ENCODE measurements at places on chromosomes 1 and 21.

GRCh38 chr1:235027076-235027861, 101.4 kb downstream of the TOMM20 start:
- no peak for DNase-seq

DNA sequence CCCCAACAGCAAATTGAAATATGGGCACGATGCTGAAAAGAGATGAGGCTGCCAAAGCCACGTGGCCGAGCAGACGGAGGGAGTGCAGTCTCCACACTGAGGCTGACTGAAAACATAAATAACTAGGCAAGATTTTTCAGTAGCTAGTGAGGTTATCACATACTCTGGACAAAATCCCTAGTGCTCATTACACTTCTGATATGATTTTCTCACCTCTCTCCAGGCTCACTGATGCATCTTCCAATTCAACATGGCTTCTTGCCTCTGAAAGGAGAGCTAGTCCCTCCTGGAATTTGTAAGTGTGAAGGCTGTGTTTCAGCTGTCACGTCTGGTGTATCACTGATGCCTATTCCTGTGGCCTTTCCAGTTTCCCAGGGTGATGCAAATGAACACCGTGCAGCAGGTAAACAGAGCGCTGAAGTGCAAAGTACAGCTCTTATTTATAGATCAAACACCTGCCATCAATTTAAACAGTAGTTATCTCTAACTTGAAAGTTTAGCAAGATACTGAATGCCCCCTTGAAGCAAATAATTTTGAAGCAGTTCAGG, 656.1 kb downstream of the KIF26B start:
- no peak for DNase-seq

GRCh38 chr1:66300972-66301451, 232.9 kb upstream of the SGIP1 start:
- DNase-seq = no peak

- no peak for DNase-seq
Measured at GRCh38 chr1:25620701-25621350, 4.2 kb downstream of the MAN1C1 start.

DNA sequence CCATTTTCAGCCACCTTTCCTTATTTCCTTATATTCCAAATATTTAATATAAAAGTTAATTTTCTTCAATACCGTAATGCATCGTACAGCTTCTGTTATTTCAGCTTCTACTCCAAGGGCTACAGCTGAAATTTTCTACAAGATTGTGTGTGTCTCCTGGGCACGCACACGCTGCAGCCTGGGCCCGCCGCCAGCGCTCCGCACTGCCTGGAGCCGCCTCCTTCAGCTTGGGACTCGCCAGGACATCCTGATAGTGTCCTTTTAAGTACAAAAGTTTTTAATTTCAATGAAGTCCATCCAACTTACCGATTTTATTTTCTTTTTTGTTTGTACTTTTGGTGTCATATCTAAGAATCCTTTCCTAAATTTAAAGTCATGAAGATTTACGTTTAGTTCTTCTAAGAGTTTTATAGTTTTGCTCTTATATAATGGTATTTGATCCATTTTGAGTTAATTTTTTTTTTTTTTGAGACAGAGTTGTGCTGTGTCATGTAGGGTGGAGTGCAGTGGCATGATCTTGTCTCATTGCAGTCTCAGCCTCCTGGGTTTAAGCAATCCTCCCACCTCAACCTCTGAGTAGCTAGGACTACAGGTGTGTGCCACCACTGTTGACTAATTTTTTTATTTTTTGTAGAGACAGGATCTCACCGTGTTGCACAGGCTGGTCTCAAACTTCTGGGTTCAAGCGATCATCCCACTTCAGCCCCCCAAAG, 82.8 kb downstream of the AXDND1 start:
- no peak for DNase-seq

GRCh38 chr1:154591206-154591605, 16.8 kb downstream of the ADAR start:
- no peak for DNase-seq

DNA sequence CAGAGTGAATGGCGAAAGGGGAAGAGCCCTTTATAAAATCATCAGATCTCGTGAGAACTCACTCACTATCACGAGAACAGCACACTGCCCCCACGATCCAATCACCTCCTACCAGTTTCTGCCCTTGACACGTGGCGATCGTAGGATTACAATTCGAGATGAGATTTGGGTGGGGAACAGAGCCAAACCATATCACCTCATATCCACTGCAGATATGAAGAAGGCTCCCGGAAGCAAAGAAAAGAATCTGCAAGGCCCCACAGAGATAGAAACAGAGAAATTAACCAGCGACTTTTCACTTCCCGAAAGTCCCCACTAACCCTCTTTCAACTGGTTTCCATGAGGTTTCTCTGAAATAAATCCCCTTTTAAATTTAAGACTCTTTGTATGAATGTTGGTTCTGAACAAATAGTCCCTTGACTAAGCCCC, 86.2 kb upstream of the IRF2BP2 start:
- DNase-seq = no peak

GRCh38 chr1:60299581-60299980, 226.0 kb upstream of the C1orf87 start:
- DNase-seq = no peak

DNA sequence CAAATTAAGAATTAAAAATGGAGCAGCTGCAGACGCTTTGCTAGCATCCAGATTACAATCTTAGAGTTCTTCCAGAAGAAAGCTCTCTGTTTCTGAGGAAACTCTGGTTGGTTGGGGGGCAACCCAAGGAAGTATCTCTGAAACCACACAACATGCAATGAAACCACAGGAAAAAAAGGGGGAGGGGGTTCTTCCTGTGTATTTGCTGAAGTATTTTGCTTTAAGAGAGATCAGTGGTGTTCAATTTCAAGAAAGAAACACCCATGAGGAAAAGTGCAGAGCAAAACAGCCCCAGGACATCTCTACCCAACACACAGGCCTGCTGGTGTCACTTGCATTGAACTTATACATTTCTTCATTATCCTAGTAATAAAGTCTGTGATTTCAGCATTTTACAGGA, 19.7 kb upstream of the TIAM1 start:
- DNase-seq = no peak

- DNase-seq = no peak
Measured at GRCh38 chr1:60895701-60896100, 186.7 kb upstream of the NFIA start.

- no peak for DNase-seq
Measured at GRCh38 chr1:93965888-93966287, 56.7 kb upstream of the GCLM start.

- no peak for DNase-seq
Measured at GRCh38 chr21:42830456-42831455, 48.6 kb downstream of the WDR4 start.

GRCh38 chr1:2533365-2533764, 3.3 kb upstream of the HES5 start:
- DNase-seq = no peak

DNA sequence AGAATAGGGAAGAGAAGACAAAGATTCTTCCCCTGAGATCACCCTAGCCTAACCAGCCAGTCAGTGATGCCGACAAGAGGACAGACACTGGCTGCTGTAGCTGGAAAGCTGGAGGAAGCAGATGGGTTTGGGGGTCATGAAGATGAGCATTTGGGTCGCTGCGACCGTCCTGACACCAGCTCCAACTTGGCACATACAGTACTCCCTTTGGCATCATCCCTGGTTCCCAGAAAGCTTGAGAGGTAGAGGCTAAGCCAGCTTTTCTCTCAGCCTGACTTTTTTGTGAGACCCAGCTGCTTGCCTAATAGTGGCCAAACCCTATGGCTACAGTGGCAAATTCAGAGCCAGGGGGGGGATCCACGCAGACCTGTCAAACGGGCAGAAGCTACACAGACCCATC, 43.0 kb upstream of the IKBKE start:
- DNase-seq = no peak

DNA sequence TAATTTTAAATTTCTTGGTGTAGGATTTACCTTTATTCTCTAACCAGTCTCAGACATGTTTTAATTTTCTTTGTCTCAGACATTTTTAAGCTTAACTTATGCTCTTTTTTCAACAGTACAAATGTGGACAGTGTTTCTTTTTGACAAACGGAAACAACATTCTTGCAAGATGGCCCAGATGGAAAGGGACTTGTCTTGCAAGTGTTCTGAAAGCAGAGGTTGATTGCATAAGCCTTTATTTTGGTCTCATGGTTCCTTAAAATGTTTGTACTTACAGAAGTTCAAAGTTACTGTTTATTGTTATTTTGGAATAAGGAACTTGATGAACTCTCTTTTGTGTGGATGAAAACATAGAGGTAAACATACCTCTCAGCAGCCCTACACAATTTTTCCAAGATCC, 22.9 kb downstream of the SMAP2 start:
- no peak for DNase-seq

- DNase-seq = no peak
Measured at GRCh38 chr1:182087304-182087703, 25.8 kb upstream of the ZNF648 start.

- no peak for DNase-seq
Measured at GRCh38 chr1:96524100-96524499, 197.5 kb upstream of the PTBP2 start.

DNA sequence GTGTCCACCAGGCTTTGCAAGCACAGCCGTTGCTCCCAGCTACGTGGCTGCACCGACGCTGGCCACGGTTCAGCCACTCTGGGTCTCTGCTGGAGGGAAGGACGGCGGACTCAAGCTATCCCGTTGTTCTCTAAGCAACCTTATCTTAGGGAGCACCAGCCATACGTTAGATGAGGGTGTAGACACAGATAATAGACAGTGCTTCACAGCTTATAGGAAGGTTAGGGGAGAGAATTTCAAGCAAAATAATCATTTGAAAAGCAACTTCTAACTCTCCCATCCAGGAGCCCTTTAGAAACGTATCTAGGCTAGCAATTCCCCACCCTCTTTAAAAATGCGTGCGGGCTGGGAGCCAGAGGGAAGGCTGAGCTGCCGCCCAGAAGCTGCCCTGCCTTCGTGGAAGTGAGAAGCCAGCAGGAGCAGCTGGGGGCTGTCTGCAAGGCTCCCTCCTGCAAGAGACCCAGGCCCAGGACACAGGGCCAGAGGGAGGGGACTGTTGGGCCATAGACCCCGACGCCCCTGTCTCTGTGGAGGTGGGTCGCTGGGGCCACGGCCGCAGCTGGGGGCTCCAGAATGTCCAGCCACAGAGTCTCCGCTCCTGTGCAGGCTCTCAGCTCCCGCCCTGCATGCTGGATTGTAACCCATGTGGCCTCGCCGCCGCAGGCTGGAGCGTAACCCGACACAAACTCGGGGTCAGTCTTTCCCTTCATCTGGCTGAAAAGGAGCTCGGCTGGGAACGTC, 31.2 kb upstream of the COL6A2 start:
- no peak for DNase-seq

DNA sequence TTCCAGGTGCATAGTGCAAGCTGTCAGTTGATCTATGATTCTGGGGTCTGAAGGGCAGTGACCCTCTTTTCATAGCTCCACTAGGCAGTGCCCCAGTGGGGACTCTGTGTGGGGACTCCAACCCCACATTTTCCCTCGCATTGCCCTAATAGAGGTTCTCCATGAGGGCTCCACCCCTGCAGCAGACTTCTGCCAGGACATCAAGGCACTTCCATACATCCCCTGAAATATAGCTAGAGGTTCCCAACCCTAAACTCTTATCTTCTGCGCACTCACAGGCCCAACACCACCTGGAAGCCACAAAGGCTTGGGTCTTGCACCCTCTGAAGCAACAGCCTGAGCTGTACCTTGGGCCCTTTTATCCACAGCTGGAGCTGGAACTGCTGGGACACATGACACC, 65.7 kb upstream of the PKN2 start:
- no peak for DNase-seq

- DNase-seq = no peak
Measured at GRCh38 chr1:63810936-63811469, 37.2 kb downstream of the ROR1 start.

All from stimulated activated CD4-positive, alpha-beta T cell treated with anti-CD3 and anti-CD28 coated beads, TNF-alpha, amount 100 ng/mL, for 24 hours (primary cell).